ENCODE measurements at places on chromosomes 3 and 15.

GRCh38 chr3:128095222-128095703 lies 28.3 kb downstream of the RUVBL1 start:
- DNase-seq = peak; percentile 71

DNA sequence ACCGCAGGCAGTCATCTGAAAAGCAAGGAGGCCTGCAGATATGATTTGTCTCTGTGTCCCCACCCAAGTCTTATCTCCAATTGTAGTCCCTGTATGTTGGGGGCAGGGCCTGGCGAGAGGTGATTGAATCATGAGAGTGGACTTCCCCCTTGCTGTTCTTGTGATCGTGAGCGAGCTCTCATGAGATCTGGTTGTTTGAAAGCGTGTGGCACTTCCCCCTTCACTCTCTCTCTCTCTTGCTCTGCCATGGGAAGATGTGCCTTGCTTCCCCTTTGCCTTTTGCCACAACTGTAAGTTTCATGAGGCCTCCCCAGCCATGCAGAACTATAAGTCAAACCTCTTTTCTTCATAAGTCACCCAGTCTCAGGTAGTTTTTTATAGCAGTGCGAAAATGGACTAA lies 83.3 kb downstream of the TMCO5A start:
- DNase-seq = no peak

DNA sequence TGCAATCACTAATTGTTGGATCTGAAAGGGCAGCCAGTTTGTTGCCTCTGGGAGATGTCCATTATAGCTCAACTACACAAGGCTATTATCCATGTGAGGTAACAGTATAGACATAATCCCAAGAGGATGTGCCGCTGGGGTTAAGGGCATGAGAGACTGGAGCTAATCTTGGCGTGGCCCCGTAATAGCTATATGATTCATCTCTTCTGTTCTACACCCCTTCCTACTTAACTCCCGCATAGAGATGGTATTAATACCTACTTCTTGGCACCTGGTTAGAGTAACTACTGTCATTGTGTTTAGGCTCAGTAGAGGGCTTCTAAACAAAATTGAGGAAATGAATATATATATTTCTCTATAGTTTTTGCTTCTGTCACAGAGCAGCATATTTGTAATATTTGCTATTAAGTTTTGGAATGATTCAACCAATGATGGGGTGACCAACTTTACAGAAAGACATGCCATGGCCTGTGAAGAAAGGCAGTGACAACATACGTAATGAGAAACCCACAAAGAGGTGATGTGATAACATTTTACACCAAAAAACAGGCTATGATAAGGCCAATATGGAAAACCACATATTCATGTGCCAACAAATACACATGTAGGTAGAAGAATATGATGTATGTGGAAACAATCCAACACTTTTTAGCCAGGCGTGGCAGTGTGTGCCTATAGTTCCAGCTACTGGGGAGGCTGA lies 76.8 kb upstream of the DPH6 start:
- DNase-seq = no peak

- no peak for DNase-seq
These were observed 192.5 kb upstream of the CGNL1 start for GRCh38 chr15:57183614-57184344.

DNA sequence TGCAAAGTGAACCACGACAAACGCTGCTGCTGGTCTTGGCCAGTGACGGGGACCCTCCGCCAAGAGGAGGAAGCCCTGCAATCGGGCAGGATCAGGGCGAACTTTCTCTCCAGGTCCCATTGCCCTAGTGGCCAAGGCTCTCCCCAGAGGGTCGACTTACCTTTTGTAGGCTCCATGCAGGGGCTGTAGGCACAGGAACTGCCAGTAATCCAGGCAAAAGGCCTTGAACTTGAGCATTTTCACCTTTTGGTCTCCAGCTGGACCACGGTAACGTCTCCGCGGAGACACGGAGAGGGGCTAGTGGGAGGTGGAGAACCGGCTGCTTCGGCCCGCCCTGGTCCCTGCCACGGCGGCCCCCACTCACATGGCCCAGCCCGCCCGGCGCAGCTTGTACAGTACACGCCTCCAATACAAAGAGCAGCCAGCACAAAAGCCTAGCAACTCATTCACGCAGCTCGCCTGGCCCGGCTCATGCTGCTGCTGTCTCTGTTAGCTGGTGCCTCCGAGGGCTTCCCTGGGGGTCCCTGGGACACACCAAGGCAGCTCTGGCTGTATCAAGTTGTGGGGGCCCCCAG lies 31.0 kb downstream of the IQSEC1 start:
- no peak for DNase-seq

GRCh38 chr15:30924353-30924752 lies 20.6 kb downstream of the FAN1 start:
- DNase-seq = no peak

- no peak for DNase-seq
These were observed 478.4 kb upstream of the THBS1 start for GRCh38 chr15:39102431-39102830.

- no peak for DNase-seq
These were observed 37.9 kb upstream of the SLC2A2 start for GRCh38 chr3:171064461-171064860.

GRCh38 chr3:44100298-44100695 lies 141.4 kb upstream of the TOPAZ1 start:
- no peak for DNase-seq

DNA sequence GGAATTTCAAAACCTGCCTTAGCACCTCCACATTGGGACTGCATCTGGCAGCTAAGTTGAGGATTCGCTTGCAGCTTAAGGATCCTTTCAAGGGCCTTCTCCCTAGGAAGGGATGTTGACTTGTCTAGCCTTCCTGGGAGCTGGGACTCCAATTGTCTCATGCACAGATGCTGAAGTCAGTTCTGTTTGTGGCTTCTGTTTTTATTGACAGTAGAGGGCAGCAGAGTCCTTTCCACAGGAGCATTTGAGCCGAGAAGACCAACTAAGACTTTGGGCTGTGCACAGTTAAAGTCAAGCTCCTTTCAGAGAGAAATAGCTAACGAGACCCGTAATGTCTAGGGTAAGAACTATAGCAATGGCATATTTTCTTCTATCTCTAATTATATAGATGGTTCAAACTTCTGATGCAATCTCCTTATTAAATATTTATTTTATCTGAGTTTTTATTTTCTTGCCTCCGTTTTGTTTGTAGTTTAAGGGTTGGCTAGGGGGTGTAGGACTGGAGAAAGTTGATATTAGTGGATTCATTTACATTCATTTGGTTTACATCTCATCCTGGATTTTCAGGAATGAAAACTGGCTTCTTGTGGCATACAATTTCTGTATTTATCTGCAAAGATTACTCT lies 59.7 kb upstream of the KBTBD8 start:
- DNase-seq = peak; percentile 25

- no peak for DNase-seq
These were observed 146.5 kb downstream of the APBA2 start for GRCh38 chr15:29032229-29032625.

- DNase-seq = peak; percentile 62
These were observed 40.1 kb downstream of the OXNAD1 start for GRCh38 chr3:16305111-16305541.

DNA sequence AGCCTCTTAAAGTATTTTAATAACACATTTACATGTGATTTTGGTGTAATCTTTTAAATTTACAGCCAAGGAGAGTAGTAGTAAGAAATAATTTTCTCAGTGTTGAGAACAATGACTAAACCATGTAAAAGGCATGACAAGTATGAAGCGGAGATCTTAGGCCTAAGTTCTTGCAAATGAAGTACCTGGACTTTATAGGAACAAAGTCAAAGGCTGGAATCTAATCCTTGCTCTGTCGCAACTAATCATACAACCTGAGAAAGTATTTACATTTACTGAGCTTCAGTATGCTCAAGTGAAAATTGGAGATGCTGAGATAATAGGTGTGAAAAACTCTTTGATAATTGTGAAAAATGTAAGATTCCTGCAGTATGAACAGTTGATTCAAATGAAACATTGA lies 86.4 kb upstream of the VGLL3 start:
- DNase-seq = no peak

DNA sequence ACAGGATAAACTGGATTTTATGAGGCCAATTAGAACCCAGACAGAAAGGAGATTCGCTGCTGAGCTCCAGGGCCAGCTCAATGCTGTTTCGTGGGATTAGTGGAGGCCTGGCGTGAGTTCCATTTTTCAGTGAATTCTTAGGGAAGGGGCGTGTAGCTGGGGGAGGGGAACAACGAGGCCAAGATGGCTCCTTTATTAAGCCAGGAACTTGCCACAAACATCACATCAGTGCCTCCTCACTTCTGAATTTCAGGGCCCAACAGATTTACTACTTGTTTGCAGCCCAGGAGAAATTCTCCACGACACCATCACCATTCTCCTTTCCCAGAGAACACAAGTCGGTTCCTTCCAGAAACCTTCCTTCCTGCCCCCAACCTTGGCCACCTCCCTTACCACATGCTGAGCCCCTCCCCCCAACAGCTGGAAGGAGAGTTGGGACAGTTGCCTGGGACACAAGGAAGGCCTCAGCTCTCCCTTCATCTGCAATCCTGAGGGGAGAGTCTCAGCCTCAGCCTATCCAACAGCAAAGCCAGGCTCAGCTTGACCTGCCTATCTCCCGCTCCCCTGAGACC lies 5.8 kb downstream of the IGDCC4 start:
- no peak for DNase-seq

GRCh38 chr3:105869861-105870755 lies 1.3 kb upstream of the CBLB start:
- no peak for DNase-seq

DNA sequence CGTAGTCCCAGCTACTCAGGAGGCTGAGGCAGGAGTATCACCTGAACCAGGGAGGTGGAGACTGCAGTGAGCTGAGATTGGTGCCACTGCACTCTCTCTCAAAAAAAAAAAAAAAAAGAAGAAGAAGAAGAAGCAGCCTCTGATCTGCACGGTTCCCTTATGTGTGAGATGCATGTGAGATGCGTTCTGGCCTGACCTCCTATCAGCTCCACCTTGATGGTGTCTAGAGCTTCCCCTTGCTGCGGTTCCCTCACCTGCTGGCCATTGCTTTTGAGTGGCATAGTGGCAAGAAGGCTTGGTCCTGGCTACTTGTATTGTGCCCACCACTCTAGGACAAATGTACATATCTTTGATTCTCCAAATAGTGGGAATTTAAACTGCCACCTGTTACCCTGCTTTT lies 49.4 kb upstream of the CFAP161 start:
- no peak for DNase-seq

DNA sequence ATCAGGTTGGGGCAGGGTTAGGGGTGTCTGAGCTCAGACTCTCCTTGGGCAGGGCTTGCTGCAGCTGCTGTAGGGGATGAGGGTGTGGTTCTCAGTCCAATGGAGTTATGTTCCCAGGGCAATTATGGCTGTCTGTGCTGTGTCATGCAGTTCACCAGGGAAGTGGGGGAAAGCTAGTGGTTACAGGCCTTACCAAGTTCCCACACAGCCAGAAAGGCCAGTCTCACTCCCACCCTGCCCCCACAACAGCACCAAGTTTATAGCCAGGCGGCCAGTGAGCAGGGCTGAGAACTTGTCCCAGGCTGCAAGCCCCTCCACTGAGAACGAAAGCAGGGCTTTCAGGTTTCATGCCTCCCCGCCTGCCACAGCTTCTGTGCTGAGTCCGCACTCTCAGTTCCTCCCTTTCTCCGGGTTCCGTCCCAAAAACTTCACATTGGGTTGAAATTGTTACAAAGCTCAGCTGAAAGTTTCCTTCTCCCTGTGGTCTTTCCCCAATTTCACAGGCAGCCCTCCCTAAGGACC lies 19.6 kb upstream of the CPOX start:
- no peak for DNase-seq

DNA sequence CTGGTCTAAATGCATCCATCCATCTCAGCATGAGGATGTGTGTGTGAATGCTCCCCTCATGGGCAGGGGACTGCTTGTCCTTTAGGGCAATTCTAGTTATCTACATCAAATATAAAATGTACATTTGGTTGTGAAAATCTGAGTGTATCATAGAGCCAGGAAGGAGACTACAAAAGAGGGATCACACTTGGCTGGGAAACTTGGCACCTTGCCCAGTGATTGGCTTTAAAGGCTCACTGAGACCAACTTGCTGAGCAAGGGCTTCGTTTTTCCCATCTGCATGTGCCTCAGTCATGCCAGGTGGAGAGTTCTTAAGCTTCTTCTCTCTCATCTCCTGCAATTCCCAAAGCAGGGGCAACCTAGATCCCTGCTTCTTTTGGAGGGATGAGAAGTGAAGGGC lies 5.2 kb downstream of the CAPN3 start:
- no peak for DNase-seq

- DNase-seq = no peak
These were observed 142.2 kb upstream of the CNTN3 start for GRCh38 chr3:74756674-74757073.

- DNase-seq = no peak
These were observed 64.2 kb downstream of the MOBP start for GRCh38 chr3:39531665-39532064.

DNA sequence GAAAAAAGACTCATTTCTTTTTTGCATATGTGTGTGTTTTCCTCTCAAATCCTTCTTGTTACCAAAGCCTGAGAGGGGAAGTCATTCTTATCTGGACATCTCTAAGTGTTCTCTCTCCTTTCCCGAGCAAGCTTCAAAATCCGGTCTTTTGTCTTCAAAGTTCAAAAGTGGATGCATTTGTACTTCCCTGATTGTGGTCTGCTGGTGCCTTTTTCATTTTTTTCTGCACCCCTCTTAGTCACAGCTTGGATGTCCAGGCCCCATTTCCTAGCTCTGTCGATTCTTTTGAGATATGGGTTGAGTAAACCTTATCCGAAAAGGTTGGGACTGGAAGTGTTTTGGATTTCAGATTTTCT lies 34.8 kb downstream of the EHD4 start:
- DNase-seq = no peak

DNA sequence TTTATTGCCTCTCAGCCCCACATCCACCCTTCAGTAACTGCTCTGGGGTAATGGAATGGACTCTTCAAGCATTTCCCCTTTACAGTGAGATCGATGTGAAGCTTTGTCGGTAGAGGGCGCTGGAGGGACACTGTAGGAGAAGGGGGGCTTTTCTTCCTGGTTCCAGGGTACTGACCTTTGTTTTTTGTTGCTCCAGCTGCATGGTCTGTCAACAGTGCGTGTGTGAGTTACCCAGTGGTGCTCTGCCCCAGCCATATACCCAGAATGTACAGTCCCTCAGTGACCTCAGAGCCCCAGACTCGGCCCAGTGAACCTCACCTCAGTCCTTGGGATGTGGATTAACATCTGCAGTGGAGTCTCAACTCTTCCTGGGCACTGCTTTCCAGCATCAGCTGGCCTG lies 180.3 kb upstream of the TSC22D2 start:
- no peak for DNase-seq

- no peak for DNase-seq
These were observed 56.3 kb upstream of the CHD2 start for GRCh38 chr15:92843814-92844213.

- DNase-seq = no peak
These were observed 47.2 kb upstream of the CORO2B start for GRCh38 chr15:68531387-68532179.

Data from central memory CD4-positive, alpha-beta T cell (primary cell).